ENCODE measurements at places on chromosomes 5 and 9.

DNA sequence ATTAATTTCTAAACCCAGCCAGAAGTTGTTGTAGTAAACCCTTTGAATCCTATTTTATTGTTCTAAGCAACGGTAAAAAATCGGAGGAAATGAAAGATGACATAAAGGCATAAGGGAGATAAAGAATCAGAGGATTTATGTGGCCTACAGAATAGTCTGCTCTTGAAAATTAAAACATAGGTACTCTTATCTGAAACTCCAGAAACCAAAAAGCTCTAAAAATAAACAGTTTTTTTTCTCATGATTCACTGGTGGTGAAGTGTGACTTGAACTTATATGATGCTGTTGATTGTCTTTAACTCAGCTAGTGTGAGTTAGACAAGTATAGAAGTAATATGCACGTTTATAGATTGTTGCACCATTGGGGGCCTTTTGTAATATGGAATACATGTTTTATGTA, 80.3 kb downstream of the HSD17B4 start:
- DNase-seq = no peak

- no peak for DNase-seq
Measured at GRCh38 chr5:112303685-112304084, 115.4 kb downstream of the EPB41L4A start.

DNA sequence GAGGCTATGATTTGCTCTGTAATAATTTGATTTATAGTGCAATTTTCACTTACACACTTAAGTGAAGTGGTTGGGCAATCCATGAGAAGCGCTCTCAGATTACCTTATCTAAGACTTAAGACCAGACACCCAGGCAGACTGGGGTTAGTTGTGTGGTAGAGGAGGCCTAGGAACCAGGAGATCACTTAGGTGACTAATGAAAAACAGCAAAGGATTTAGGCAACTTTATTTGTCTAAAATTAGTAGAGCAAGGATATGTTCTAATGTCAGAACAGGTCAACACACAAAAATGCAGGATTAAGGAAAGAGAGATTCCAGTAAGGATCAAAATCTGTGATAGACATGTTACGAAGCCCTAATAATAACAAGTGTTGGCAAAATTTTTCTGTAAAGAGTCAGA, 913.8 kb downstream of the TLE1 start:
- DNase-seq = peak; percentile 9

GRCh38 chr5:133471699-133472098, 140.6 kb downstream of the FSTL4 start:
- DNase-seq = no peak

GRCh38 chr5:82466986-82467561, 188.9 kb upstream of the RPS23 start:
- DNase-seq = no peak

GRCh38 chr5:135324897-135325650, 74.0 kb downstream of the MACROH2A1 start:
- no peak for DNase-seq

DNA sequence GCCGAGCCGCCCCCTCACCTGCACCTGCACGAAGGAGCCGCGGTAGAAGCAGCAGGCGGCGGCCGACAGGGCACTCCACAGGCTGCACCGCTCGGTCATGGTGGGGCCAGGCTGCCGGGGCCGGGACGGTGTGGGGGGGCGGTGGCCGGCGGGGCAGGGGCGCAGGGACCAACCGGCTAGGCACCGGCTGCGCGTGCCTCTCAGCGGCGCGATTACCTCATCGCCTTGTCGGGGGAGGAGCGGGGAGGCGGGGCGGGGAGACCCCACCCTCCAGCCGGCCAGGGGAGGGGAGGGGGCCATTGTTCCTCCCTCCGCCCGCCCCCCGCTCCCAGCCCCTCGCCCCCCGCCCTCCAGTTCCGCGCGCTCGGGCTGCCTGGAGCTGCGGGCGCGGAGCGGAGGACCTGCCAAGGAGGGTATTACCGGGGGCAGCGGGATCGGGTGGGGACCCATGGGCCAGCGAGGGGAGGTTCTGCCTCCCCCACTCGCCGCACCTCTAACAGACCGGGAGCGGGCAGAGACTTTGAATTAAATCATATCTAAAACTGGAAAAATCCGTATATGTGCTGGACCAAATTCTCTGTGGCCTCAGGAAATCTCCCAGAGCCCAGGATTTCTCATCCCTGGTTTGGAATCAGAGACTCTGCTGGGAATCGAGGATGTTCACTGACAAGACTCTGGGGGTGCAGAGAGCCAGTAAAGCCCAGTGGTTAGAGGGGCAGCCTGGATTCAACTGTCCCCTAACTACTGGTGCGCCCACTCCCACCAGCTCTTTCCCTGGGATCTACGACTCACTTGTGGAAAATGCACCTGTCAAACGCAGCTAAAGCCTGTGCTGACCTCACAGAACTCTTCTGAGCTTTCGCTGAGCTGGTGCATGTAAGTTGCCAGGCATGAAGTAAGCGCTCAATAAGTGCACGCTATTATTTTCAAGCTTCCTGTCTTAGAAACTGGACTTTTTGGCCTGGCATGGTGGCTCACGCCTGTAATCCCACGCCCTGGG, 20.3 kb upstream of the TOR2A start:
- DNase-seq = no peak

DNA sequence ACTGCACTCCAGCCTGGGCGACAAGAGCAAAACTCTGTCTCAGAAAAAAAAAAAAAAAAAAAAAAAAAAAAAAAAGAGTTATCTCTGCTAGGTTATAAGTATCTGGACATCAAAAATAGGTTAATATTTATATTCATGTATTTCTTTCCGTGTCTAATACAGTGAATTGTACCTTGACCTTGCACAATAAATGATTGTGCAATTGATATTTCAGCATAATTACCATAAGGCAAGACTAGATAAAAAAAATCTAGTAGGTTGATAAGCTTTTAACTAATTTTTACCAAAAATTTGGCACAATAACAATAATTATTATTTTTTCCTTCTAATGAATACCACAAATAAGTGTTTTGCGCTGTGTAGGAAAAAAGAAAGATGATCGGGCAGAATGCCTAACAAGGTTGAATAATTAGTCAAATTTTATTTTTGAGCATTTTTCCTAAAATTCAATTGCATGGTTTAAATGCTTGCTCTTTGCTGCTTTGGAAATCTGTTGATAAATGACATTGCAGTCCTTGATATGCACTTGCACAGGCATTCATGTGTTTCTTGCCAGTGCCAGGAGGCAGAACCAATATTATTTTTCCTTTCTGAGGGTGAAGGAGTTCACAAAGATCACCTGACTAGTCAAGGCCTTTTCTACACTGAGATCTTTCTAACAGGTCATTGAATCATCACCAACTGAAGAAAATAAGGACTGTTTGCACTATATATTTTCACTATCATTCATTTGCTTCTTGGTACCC, 127.5 kb downstream of the ARRDC3 start:
- no peak for DNase-seq

DNA sequence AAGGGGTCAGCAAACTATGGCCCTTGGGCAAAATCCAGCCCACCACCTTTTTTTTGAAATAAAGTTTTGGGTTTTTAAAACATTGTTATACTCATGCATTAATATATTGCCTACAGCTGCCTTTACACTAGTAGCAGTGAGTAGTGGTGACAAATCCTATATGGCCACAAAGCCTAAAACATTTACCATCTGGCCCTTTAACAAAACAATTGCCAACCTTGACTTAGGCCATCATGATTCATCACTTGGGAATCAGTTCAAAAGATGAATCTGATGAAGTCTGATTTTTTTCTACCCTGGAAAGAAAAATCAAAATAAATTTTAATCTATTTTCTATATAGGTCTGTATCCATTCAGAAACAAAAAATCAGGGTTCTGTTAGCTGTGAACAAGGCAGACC, 484.9 kb downstream of the BNC2 start:
- DNase-seq = no peak

DNA sequence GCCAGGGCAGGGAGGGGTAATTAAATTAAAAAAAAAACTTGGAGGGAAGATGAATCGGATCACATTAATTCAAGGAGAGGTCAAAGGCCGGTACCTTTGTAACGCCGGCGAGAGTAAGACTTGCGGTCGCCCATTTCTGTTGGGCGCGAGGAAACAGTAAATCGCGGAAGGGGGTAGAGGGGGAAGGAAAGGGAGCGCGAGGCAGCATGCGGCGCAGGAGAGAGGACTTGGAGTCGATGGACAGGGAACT, 324 bp upstream of the RGMB start:
- DNase-seq = no peak

- no peak for DNase-seq
Measured at GRCh38 chr5:173498286-173498685, 118.2 kb downstream of the BOD1 start.

DNA sequence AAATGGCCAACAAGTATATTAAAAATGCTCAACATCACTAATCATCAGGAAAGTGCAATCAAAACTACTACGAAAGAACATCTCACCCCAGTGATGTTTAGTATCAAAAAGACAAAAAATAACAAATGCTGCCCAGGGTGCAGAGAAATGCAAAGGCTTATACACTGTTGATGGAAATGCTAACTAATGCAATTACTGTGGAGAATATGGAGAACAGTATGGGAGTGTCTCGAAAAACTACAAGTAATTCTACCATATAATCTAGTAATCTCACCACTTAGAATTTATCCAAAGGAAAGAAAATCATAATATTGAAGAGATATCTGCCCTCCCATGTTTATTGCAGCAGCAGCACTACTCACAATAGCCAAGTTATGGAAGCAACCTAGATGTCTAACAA, 246.5 kb upstream of the VLDLR start:
- no peak for DNase-seq

DNA sequence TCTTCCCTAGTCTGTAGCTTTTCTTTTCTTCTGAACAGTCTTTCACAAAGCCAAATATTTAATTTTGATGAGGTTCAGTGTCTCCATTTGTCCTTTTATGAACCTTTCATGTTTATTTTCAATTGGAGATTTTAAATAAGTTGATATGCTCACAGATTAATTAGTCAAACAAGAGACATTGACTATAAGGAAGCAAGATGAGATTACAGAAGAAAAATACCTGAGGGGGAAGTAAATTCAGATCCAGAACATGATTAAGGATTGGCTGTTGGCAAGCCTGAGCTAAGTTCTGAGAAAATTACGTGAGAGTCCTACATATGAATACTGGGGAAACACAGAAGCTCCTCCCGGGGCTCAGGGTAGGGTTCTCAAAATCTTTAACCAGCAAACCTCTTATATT, 1039.8 kb upstream of the SEMA6A start:
- DNase-seq = no peak

DNA sequence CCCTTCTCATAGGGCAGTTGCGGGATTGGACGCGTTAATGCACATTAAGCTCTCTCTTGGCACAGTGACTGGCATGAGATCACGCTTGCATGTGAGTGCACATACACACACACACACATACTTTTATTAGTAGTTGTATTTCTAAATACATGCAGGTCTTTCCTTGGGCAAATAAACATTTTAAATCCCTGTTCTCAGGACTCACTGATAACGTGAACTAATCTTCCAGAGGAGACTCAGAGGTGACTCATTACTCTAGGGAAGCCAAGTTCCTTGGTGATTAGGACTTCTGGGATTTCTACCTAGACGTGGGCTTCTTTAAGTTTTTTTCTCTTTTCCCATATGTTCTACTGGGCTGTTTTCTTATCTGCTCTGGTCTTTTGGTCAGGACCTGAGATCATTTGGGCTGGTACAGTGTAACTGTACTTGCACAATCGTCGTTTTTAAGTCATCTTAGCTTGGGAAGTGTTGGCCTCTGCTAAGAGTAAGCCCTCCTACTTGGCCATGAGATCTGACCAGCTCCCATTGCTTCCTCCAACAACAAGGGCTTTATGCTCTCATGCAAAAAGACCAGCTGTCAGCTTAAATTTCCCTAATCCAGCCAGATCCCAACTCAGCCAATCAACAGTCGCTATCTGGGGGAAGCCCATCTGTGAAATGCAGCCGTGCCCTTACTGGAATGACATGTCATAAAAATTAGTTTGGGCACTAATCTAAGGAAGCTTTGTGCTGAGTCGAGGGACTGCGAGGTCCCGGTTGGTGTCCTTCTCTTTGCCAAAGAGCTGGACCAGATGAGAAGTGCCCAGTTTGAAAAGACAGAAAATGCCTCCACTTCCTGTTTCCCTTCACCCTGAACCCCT, 176.4 kb upstream of the ANKRD55 start:
- no peak for DNase-seq

DNA sequence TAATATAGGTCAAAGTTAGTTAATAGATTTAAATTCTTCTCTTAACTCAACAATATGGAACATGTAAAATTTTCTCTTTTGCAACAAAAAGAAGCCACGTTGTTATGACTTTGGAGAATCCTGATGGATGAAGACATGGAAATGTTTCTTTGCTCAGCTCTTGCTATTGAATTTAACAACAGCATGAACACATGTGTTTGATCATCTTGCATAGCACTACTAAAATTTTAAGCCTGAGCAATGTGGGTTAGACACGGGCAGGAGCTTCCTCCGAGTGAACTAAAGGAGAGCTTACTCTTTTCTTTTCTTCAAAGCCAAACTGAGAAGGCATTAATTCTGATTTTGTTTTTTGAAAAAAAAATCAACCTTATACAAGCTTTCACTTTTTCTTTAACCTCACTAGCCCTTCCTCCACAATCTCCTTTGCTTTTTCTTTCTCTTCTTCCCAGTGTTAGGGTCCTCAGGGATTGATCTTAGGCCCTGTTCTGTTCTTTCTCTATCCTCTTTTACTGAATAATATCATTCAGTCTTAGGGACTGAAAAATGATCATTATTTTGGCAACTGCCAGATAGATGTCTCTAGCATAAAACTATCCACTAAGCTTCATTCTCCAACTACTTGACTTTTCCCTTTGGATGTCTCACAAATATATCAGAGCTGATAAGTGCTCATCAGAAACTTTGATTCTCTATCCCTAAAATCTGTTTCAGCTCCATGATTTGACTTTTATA, 36.9 kb downstream of the ADAMTS19 start:
- no peak for DNase-seq

DNA sequence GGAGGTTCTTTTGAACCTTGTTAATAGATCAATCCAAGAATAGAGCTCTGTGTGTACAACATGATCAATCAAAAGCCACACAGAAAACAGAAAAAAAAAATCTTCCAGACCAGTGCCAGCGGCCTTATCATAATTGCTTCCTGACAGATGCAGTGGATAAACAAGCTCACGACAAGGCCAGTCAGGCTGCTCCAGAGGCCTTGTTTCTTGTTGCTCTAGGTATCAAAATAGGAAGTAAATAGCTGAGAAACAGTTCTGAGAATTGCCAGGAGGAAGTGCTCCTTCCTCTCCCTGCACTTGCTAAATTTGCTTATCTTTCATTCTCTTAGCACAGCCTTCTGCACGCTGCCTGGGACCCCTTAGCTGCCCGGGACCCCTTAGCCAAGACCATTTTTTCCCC, 199.0 kb upstream of the TARS1 start:
- DNase-seq = no peak

- DNase-seq = no peak
Measured at GRCh38 chr5:87300744-87301143, 33.1 kb downstream of the RASA1 start.

GRCh38 chr5:95673081-95673480, 9.7 kb downstream of the SPATA9 start:
- DNase-seq = no peak

Data from NCI-H1105 treated with DMSO at 0.1 percent for 48 hours (cell line).